Karpas-422 (cell line): ENCODE measurements at places on chromosomes 16 and 17. TPM values are rescaled to one million over a fixed set of nuclear protein-coding genes. Genes with fewer than 3 reads are reported as not detected.

- DNase-seq, result peak; percentile 95
Observed at GRCh38 chr16:17301593-17302135, 169.1 kb downstream of the XYLT1 start.

DNA sequence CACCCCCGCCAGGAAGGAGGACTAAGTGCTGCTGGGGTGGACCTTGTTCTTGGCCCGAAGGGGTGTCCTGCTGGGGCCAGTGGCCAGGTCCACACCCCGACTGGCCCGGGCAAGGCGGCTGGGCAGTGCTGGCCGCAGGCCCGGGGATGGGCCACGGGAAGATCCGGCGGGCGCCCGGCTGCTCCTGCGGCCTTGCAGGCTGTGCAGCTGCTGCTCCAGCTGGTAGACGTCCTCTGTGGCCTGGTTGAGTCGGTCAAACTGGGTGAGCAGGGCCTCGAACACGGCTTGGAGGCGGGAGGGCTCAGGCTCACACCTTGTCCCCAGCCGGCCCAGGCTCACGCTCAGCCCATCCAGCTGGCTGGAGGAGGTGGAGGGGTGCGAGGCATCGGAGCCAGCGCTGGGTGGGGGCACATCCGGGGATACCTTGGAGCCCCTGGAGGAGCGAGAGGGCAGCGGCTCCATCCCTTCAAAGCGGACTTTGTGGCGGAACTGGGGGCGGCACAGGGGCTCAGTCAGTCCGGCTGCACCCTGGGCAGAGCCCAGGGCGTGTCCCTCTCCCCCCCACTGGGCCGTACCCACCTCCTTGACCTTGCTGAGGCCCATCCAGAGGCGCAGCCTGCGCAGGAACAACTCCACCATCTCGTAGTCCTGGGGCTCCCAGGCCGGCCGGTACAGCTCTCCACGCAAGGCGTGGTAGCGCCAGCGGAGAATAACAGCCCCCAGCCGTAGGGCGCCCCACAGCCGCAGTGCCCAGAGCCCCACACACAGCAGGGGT lies 42.1 kb downstream of the TSC2 start:
- no peak for DNase-seq

Gene SPN
- 0.63 and 1.0 TPM in 2 replicates for total RNA-seq

- DNase-seq, result no peak
Observed at GRCh38 chr16:63625126-63625525, 1496.7 kb downstream of the CDH11 start.

Gene ACSM5
- not detected in 2 replicates for total RNA-seq

GRCh38 chr16:58498341-58499091 lies 1.4 kb upstream of the NDRG4 start:
- DNase-seq, result no peak

Gene C16orf82
- not detected in 2 replicates for total RNA-seq

Gene CTRB1
- not detected in 2 replicates for total RNA-seq

DNA sequence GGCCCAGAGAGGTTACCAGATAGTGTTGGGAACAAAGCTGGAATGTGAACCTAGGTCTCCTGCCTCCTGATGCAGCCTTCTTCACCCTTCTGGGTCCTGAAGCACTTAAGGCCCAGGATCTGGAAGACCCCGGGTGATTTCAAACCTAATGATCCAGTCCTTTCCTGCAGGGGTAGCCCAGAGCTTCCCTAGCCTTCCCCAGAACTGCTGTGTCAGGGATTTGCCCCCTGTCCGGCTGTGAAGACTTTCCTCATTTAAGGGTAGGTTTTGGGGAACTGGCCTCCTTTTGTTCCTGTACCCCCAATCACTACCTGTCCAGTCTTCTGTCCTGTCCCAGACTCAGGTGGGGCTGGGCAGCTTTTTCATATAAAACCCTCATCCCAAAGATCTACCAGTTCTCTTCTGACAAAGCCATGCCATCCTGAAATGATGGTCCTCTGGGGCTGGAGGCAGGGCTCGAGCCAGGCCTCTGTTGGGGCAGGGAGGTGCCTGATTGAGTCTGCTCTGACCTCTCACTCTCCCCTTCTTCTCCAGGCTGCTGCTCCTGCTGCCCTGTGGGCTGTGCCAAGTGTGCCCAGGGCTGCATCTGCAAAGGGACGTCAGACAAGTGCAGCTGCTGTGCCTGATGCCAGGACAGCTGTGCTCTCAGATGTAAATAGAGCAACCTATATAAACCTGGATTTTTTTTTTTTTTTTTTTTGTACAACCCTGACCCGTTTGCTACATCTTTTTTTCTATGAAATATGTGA lies 1.3 kb downstream of the MT1X start:
- no peak for DNase-seq

- DNase-seq, result peak; percentile 79
Observed at GRCh38 chr17:8320990-8321389, 10.9 kb downstream of the ARHGEF15 start.

DNA sequence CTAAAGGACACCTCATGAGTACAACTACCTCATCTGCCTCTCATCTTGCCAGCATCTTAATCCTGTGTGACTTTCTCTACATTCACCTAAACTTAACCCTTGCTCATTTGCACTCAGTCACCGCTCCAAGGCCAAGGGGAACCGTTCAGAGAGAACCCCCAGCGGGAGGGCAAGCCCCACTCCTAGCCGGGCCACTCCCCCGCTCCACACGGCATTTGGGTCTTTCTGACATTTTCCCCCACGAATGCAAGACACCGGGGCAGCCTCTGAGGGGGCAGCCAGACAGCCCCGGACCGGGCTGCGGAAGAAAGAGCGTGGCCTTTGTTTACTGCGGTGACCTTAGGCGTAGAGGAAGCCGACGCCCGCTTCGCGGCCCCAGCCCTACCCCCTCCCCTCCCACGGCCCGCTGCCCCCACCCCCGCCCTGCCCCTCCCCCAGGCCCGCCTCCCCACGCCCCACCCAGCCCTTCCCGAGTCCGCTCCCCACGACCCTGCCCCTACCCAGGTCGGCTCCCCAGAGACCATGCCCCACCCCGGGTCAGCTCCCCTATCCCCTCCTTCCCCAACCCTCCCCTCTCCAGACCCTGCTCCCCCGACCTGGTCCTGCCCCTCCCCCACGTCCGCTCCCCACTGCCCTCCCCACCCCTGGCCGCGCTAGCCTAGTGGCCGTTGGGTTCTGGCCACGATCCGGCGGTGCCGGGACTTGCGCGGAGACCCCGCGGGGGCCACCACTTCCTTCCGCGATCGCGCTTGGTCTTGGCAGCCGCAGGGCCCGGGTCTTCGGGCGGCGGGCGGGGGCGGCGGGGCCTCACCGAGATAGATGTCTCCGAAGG lies 789 bp downstream of the CSNK1D start:
- DNase-seq, result peak; percentile 60

DNA sequence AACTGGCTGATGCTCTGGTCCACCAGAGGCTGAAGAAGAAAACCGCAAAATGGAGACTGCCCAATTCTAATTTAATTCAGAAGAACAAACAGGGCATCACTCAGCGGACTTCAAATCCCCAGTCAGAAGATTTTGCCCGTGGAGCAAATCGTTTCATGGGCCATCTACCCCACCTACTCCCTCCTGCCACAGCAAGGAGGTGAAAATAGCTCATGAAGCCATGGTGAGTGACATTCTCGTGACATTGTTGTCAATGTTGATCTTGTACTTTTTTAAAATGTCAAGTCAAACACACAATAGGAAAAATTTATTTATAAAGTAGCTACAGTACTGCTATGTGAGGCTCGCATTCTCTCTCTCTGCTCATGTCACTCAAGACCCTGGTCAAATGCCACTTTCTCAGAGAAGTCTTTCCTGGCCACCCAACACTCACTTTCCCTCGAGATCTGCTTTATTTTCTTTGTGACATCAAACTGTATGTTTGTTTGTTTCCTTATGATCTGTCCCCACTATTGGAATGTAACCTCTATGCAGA lies 31.3 kb upstream of the SOX9 start:
- DNase-seq, result no peak

Gene KRT27
- total RNA-seq, result not detected in 2 replicates

- no peak for DNase-seq
Observed at GRCh38 chr16:74448990-74449389, 27.7 kb upstream of the CLEC18B start.

- peak; percentile 85 for DNase-seq
Observed at GRCh38 chr17:38656959-38657823, 17.6 kb downstream of the EPOP start.

- DNase-seq, result no peak
Observed at GRCh38 chr17:43846963-43847371, at the start of gene CD300LG. TSS of gene CD300LG (plus strand) at chr17:43847176. CDS start at chr17:43847217, 41 bp downstream.

Gene GJC1
- total RNA-seq, result 0.07 and 0.86 TPM in 2 replicates

DNA sequence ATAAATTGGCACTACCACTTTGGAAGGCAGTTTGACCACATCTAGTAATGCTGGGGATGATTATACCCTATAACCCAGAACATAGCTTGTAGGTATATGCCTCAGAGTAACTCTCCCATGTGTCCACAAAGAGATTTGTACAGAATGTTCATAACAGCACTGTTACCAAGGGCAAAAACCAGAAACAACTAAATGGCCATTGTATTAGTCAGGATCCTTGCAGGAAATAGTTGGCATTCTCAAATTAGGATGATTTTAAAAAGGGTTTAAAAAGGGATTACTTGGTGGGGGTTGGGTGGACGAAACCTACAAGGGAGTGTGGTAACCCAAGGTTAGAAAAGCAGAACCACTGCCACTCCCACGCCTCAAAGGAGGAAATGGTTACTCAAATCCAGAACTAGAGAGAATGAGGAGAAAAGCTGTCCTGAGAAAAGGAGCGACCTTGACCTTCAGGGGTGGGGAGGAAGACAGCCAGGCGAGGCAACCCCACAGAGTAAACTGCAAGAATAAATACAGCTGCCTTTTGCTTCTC lies 2.1 kb downstream of the CPPED1 start:
- DNase-seq, result no peak

Gene RGS9
- 12.9 and 13.4 TPM in 2 replicates for total RNA-seq

Gene PRAC2
- not detected in 2 replicates for total RNA-seq

DNA sequence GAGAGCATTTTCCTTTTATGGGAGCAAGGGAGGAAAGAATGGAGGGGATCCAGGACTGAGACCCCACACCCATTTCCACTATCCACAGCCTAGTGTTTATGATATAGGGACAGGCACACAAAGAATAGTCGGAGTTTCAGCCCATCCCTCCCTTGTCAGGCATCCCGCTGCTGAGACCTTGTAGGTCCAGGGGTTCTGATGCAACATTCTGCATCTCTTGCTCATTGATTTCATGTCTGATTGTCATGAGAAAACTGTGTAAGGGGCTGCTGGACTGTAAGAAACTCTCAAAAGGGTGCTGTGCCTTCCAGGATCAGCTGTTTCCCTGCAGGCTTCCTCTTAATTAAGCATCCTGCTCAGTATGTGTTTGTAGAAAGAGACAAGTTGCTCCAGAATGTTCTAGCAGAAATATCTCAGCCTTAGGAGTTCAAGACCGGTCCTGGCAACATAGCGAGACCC lies 5.3 kb upstream of the POLR3E start:
- no peak for DNase-seq

Gene NAGS
- total RNA-seq, result 2.4 and 4.3 TPM in 2 replicates

Gene EME2
- 7.7 and 27.2 TPM in 2 replicates for total RNA-seq
